ENCODE measurements at places on chromosomes 2 and 18. TPM values are rescaled to one million over a fixed set of nuclear protein-coding genes. Genes with fewer than 3 reads are reported as not detected.
A peak's percentile ranks its signal among the peaks of the same experiment; 100 is the strongest.

The UGT1A4 gene
- not detected for total RNA-seq

The SULT1C2 gene
- not detected for total RNA-seq

The TMEM200C gene
- not detected for total RNA-seq

The IL18RAP gene
- total RNA-seq = 5.6 TPM

The FTCDNL1 gene
- 2.4 TPM for total RNA-seq

The SEPTIN10 gene
- 3.0 TPM for total RNA-seq

The ENOSF1 gene
- 61.6 TPM for total RNA-seq

The WNT10A gene
- total RNA-seq = 49.8 TPM

The PROM2 gene
- 0.91 TPM for total RNA-seq

The POTEF gene
- not detected for total RNA-seq

DNA sequence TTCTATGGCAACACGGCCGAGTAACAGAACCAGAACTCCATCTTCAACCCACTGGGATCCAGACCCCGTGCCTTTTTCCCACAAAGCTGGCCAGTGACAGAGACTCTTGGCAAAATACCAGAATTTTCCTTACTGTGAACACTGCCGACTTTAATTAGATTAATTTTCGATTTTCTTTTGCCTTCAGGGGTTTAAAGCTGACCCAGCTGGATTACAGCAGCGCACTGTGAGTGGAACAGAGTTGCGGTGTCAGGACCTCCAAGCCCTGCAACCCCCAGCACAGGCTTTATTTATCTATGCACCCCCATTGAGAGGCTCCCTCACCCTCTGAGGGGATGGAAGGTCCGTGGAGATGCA is 36.4 kb downstream of the CTIF start:
- no peak overlapping the region for H3K4me3 ChIP-seq
- no peaks in the 10 kb centered on the region for H3K36me3 ChIP-seq
- no peak for ATAC-seq
- H3K4me1 ChIP-seq = peaks cover 11% of the 10 kb centered on the region

- H3K27ac ChIP-seq = no peak overlapping the region
- no peaks in the 10 kb centered on the region for H3K36me3 ChIP-seq
- no peak for ATAC-seq
- no peaks in the 10 kb centered on the region for H3K4me1 ChIP-seq
- H3K4me3 ChIP-seq = no peak overlapping the region
These were observed 373.6 kb downstream of the CDH7 start for GRCh38 chr18:66124394-66124793.

DNA sequence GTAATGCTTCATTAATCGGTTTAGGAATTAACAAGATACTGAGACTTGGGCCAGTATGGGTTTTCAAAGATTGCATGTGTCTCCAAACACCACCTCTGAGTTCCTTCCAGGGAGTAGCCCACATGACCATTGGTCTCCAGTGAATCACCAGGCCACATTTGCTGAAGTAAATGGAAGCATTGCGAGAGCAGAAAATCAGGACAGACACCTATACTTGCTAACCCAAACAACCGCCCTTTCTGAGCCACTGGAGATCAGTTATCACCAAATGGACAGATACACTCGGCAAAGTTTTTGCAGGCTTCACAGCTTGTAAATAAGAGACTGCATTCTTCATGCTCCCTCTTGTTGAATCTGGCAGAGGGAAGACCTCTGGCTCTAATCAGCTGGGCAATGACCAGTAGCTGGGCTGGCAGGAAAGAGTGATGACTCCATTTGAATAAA is 40.9 kb downstream of the GATA6 start:
- H3K4me3 ChIP-seq = no peak overlapping the region
- peaks cover 4% of the 10 kb centered on the region for H3K27me3 ChIP-seq
- no peaks in the 10 kb centered on the region for H3K4me1 ChIP-seq
- no peak overlapping the region for H3K27ac ChIP-seq
- no peaks in the 10 kb centered on the region for H3K36me3 ChIP-seq

DNA sequence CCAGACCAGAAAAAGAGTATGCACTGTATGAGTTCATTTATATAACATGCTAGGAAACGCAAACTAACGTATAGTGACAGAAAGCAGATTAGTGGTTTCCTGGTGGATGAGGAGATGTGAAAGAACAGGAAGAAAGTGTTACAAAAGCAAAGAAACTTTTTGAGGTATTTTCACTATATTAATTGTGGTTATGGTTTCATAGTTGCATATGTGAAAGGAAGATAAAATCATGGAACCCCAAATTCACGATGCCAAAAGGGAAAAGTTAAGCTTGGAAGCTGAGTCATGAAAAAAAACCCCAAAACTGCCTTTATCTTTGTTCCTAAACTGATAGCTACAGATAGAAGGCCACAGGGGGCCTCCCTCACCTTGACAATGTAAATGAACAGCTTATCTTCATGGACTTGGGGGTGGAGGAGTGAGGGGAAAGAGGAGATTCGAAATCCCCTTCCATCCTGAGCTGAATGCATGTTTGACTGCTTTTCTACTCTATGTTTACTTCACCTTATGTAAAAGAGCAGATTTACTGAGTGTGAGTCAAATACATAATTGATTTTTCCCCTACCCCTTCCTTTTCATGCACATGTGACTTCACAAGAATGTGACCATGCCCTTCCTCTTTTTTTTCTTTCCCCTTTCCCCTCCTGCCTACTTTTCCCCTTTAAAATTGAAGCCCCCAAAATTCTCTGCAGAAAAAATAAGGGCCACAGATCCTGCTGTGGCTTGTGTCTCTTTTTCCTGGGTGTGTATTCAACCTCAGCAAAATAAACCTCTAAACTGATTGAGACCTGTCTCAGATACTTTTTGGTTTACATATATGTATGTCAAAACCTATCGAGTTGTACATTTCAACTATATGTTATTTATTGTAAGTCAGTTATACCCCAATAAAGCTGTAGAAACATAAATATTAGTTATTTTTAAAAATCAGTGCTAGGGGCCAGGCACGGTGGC is 100.1 kb upstream of the TLK1 start:
- no peaks in the 10 kb centered on the region for H3K36me3 ChIP-seq
- H3K27me3 ChIP-seq = no peaks in the 10 kb centered on the region
- ATAC-seq = peak; percentile 91
- peaks cover 25% of the 10 kb centered on the region for H3K4me1 ChIP-seq

GRCh38 chr2:105337122-105338019 is at the start of gene C2orf49:
Gene C2orf49, plus strand, starts transcription at chr2:105337540. Its CDS starts 48 bp downstream, at chr2:105337588.
- H3K4me1 ChIP-seq = peaks cover 6% of the 10 kb centered on the region
- H3K36me3 ChIP-seq = peaks cover 56% of the 10 kb centered on the region
- peak; percentile 95 for ATAC-seq
- peak within 1 kb of the TSS; percentile 97 for H3K4me3 ChIP-seq

DNA sequence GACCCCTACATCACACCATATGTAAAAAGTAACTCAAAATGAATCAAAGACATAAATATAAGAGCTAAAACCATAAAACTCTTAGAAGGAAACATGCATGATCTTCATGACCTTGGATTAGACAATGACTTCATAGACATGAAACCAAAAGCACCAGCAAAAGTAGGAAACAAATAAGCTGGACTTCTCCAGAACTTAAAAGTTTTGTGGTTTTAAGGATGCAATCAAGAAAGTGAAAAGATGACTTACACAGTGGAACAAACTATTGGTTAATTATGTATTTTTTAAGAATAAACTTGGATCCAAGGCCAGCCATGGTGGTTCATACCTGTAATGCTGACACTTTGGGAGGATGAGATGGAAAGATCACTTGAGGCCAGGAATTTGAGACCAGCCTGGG is 150.2 kb downstream of the GALNT1 start:
- no peaks in the 10 kb centered on the region for H3K27me3 ChIP-seq
- no peak overlapping the region for H3K4me3 ChIP-seq
- H3K4me1 ChIP-seq = no peaks in the 10 kb centered on the region
- H3K27ac ChIP-seq = no peak overlapping the region
- H3K36me3 ChIP-seq = no peaks in the 10 kb centered on the region

DNA sequence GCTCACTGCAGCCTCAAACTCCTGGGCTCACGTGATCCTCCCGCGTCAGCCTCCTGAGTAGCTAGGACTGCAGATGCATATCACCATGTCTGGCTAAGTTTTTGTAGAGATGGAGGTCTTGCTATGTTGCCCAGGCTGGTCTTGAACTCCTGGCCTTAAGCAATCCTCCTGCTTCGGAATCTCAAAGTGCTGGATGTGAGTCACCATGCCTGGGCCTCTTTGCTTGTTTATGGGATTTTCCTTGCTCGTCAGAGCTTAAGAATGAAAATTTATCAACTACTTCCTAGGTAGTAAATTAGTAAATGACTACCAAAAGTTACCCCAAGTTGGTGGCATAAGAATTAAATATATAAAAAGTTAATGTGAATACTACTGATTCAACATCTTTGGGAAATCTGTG is 51.0 kb downstream of the ACTR3 start:
- no peak for ATAC-seq
- H3K36me3 ChIP-seq = peaks cover 42% of the 10 kb centered on the region
- no peaks in the 10 kb centered on the region for H3K27me3 ChIP-seq
- no peaks in the 10 kb centered on the region for H3K4me1 ChIP-seq

- no peaks in the 10 kb centered on the region for H3K4me1 ChIP-seq
- no peak for ATAC-seq
- peaks cover 15% of the 10 kb centered on the region for H3K27me3 ChIP-seq
- H3K27ac ChIP-seq = no peak overlapping the region
These were observed 65.2 kb downstream of the VSNL1 start for GRCh38 chr2:17605696-17606095.

GRCh38 chr2:19350678-19351401 is 7.6 kb downstream of the OSR1 start:
- H3K36me3 ChIP-seq = peaks cover 15% of the 10 kb centered on the region
- H3K4me3 ChIP-seq = peak overlapping the region; percentile 43
- H3K4me1 ChIP-seq = peaks cover 10% of the 10 kb centered on the region
- H3K27me3 ChIP-seq = peaks cover 48% of the 10 kb centered on the region

GRCh38 chr2:63875131-63875527 is 33.4 kb downstream of the UGP2 start:
- peaks cover 83% of the 10 kb centered on the region for H3K36me3 ChIP-seq
- H3K27ac ChIP-seq = peak overlapping the region; percentile 39
- no peak for ATAC-seq

- ATAC-seq = no peak
- no peaks in the 10 kb centered on the region for H3K36me3 ChIP-seq
- no peaks in the 10 kb centered on the region for H3K4me1 ChIP-seq
These were observed 25.6 kb upstream of the INHBB start for GRCh38 chr2:120320318-120320851.

GRCh38 chr2:181836583-181836982 is 54.9 kb upstream of the ITPRID2 start:
- H3K36me3 ChIP-seq = no peaks in the 10 kb centered on the region
- peaks cover 28% of the 10 kb centered on the region for H3K27me3 ChIP-seq
- H3K27ac ChIP-seq = no peak overlapping the region
- no peak overlapping the region for H3K4me3 ChIP-seq
- ATAC-seq = no peak
- H3K4me1 ChIP-seq = no peaks in the 10 kb centered on the region

DNA sequence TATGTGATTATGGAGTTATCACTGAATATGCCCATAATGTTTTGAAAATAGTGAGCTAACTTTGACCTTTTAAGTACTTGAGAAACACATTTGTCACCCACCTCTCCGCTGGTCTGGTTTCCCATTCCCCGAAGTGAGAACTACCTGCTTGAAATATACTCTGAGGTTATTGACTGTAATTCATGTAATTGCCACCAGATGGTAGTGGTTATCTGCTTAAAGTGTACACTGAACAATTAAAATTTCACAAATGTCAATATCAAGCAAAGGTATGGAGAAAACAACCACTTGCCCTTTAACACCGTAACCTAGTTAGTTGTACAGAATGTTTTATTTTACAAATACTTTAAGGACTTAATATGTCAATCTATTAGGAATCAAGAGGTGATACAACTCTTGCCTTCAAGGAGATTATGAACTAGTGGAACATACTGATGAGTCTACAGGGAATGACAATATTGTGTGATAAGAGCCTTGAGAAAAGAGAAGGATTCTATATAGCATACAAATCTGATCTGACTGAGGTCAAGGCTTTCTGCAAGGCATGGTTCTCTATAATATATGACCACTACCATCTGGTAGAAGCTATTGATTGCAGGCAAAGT is 316.8 kb upstream of the KCNH7 start:
- no peaks in the 10 kb centered on the region for H3K27me3 ChIP-seq
- no peak overlapping the region for H3K27ac ChIP-seq
- ATAC-seq = no peak
- no peak overlapping the region for H3K4me3 ChIP-seq
- H3K4me1 ChIP-seq = no peaks in the 10 kb centered on the region
